ENCODE measurements at places on chromosomes 12 and 14.

DNA sequence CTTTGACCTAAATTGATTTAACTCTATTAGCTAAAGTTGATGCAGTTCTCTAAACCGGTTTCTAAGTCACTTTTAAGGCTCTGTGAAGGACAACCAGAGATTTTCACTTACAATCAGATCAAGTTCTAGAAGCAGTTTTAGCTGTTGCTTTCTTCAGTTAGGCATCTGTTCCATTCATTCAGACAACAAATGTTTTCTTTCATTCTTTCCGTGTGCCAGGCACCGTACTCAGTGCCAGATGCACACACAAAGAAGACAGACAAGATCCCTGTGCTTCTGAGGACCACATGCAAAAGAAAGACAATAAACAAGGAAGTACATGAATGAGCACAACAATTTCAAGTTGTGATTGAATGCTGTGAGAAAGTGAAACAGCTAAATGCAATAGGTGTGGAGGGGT, 11.1 kb upstream of the EGLN3 start:
- no peak for DNase-seq

DNA sequence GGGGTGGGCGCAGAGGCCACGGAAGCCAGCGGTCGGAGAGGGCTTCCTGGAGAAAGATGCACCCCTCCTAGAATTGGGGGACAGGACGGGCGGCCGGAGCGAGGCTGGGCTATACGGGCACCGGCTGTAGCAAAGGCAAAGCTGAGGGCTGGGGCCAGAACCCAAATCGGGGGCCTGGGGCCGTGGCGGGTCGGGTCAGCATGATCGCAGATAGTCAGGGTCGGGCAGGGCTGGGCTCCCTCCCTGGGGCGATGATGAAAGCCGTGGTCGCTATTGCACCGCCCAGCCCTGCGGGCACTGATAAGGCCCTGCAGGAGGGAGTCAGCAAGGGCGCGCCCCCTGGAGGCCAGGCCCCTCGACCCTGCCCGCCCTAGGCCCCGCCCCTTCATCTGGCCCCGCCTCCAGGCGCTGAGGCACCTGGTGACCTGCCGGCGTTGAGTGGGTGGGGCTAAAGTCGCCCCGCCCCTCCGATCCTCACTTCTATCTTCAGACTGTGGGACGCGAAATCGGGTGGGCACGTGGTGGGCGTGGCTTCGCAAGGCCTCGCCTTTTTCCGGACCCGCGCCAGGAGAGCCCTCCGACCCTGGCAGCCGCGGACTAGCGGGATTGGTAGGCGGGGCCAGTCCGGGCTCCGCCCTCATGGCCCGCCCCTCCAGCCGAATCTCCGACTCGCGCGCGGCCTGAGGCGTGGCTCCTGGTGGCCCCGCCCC, 419 bp upstream of the SH2B3 start:
- DNase-seq, result peak; percentile 98

- DNase-seq, result no peak
Measured at GRCh38 chr12:13962699-13963098, 18.7 kb downstream of the GRIN2B start.

DNA sequence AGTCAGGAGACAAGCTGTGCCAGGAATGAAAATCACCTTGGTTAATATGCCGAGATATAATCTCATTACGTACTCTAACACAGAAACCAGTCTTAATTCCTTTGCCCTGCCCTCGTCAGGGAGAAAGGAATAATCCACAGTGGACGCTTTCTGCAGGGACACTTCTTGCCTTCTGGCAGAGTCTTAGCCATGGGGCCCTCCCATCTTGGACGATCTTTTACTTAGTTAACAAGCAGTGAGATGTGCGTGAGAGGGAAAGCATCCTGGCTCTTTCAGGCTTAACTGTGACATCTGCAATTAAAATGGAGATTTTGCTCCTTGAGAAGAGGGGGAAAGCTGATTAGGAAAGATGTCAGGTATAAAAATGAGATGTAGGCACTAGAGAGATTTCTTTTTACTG, 246.4 kb downstream of the TMEM132C start:
- no peak for DNase-seq

GRCh38 chr12:106290666-106291065, 11.9 kb upstream of the TCP11L2 start:
- DNase-seq, result no peak

DNA sequence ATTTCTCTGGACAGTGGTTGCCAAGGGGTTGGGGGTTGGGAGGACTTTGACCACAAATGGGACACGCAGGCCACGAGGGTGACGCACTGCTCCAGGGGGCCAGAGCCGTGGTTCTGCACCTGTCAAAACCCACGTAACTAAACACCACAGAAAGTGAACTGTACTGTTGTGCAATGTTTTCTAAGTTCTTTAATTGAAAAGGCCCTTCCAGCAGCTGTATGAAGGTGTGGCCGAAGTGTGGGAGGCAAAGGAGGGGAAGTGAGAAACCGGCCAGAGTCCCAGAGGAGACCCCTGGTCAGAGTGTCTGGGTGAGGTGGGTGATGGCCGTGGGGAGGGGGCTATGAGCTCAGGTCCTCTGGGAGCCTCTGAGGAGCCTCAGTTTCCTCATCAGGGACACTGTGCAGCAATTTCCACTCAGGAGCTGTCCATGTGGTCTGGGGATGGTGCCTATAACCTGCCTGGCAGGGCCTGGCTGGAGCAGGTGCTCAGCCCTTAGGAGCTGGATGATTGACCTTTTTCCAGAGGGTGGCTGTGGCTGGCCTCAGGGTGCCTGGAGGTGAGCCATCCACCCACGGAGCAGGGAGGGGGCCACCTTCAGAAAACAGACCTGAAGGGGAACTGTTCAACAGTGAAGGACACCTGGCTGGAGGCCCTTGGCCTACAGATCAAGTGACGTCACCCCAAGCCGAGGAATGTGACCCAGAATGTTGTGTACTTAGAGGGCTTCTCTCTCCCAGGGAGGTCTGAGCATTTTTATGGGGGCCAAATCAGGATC, 9.8 kb upstream of the BDKRB2 start:
- DNase-seq, result no peak

DNA sequence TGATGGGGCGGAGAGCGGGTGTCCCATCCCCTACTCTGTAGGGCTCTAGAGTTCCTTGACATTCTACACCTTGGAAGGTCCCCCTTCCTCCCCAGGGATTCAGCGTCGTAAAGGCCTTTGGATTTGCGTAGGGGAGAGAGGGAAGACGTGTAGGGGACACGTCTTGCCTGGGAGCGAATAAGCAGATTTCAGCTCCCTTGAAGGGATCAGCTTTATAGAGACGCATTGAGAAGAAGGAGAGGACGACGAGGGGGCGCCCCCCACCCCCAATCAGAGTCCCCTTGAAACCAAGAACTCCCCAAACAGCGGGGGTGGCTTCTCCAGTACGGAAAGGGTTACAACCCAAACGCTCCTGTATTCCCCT, 324 bp downstream of the CALCOCO1 start:
- no peak for DNase-seq

GRCh38 chr12:11954181-11954580, 116.6 kb upstream of the BCL2L14 start:
- no peak for DNase-seq

DNA sequence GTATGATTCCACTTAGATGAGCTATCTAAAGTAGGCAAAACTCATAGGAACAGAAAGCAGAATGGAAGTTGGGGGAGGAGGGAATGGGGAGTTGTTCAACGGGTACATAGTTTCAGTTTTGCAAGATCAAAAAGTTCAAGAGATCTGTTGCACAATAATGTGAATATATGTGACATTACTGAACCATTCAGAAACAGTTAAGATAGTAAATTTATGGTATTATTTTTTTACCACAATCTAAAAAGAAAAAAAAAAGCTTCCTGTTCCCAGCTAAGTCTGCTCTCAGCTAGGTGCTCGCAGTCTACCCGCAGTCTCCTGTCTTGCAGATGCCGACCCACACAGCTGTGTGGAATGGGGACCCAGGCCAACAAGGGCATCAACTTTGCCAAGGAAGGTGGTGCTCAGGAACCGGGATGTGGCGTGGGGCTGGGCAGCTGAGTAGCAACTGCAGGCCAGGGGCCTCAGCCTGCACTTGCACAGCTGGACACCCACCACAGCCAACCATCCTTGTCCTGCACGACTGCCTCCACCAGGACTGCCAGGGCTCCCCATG, 15.3 kb upstream of the ANO6 start:
- DNase-seq, result no peak

DNA sequence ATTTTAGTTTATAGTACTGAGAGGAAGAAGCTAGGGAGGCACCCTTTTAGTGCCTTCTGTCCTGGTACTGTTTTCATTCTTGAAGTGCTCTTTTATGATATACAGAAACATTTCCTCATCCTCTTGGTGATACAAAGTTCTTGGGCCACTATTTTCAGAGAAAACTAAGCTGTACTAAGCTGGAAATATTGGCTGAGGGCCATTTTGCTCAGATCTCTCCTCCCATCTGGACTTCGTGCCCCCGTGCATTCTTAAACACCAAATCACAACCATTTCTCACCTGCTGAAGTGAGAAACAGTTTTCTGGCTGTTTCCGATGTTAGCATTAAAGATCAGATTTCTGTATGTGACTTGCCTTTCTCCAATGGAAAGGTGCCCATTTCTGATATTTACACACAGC, 158.9 kb downstream of the FBXL14 start:
- no peak for DNase-seq

DNA sequence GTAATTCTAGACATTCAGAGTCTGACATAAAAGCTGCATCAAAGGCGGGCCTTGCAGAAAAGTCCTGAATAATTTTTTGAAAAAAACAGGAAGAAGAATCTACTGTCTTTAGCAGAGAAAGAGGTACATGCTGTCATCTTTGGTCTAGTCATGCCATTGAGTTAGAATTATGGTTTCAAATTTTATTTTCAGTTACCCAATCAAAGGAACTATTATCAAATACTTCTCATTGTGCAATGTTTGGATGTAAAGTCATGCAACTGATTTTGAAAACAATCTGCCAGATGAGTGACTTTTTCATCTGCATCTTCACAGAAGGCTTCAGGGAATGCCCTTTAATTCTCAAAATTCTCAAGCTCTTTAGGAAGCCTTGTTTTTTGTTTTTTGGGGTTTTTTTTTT, 803.5 kb downstream of the FLRT2 start:
- no peak for DNase-seq

GRCh38 chr14:46036099-46036498, 615.5 kb downstream of the RPL10L start:
- DNase-seq, result no peak

GRCh38 chr12:51391283-51392123, at the start of gene GALNT6:
TSS of gene GALNT6 (minus strand) at chr12:51391406. CDS start at chr12:51379781, 11,625 bp downstream.
- peak; percentile 42 for DNase-seq

GRCh38 chr14:49016381-49016780, 569.8 kb downstream of the RPS29 start:
- DNase-seq, result no peak

- no peak for DNase-seq
Measured at GRCh38 chr12:124554429-124555029, 12.9 kb downstream of the NCOR2 start.

GRCh38 chr14:95477411-95478269, 38.8 kb downstream of the SYNE3 start:
- no peak for DNase-seq

- no peak for DNase-seq
Measured at GRCh38 chr12:111766608-111767361, at the start of gene ALDH2. TSS of gene ALDH2 (plus strand) at chr12:111766933. CDS start at chr12:111766983, 50 bp downstream.

DNA sequence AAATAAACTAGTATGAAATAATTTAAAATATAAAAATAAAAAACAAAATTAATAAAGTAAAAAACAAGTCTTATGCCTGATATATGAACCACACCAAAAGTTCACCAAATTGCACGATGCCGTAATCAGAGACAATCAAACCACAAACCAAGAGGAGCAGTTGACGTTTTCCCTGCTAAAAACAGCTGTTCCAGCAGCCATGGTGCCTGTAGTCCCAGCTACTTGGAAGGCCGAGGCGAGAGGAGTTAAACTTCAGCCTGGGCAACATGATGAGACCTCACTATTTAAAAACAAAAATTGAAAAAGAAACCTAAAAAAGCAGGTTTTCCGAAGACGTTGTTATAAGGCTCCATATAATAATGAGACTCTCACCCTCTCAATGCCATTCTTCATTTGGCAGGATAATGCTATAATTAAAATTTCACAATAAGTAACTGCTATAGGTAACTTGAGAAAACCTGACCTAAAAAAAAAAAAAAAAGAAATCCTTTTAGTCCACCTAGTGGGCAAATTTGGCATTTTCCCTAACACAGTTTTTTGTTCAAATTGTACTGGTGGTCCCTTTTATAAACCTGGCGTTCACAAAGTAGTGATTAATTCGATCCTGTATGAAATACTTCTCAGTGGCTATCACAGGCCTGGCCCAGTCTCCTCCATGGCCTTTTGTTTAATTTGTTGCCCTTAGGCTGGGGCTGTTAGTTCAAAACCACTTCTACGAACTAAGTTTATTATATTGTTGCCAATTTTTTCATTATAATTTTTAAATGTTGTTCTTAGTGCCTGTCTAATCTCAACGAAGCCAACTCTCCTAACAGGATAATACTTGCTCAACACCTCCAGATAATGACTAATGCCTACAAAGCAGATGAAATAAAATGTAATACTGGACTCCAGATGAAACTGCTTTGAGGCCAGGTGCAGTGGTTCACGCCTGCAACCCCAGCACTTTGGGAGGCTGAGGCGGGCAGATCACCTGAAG, 62.1 kb downstream of the TNFAIP2 start:
- no peak for DNase-seq

GRCh38 chr12:126784328-126784921, 1482.5 kb upstream of the TMEM132C start:
- DNase-seq, result no peak

GRCh38 chr14:91358654-91359220, 58.9 kb downstream of the CCDC88C start:
- no peak for DNase-seq

DNA sequence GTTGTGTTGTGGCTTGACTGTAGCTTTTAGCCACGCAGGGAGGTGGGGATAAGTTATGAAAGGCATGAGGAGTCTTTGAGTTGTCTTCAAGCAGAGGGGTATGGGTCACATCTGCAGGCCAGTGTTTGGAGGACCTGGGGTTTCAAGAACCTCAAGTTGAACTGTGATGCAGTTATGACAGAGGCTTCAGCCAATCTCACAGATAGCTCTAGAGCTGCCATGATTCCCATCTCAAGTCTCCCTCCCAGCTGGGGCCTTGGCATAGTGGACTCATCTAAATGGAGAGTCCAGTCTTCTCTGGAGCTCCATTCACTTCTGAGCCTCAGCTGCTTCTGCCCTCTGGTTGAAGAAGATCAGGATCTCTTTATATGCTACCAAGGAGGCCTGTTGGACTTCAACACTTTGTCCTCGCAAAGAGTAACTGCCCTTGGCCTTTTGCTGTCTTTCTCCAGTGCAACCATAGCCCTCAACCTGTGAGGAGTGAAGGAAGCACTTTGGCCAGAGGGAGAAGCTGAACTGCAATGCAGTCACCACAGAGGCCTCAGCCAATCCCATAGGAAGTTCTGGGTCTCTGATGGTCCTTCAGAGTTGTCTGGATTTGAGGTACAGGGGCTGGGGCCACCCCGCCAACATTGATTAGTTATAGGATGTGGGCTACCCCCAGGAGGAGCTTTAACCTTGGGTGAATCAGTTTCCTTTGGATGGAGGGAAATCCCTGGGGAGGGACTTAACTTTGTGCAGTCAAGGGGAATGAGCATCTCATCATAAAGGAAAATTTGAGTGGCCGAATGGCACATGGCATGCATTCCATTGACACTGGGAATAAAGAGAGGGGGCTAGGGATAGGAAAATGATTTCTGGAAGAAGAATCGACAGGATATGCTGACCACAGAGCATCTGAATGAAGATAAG, 230.5 kb downstream of the PCNX1 start:
- no peak for DNase-seq

- DNase-seq, result no peak
Measured at GRCh38 chr12:119308708-119309456, 25.6 kb upstream of the CCDC60 start.
